ENCODE measurements at places on chromosomes 6 and 20. TPM values are rescaled to one million over a fixed set of nuclear protein-coding genes. Genes with fewer than 3 reads are reported as not detected.

The MYO6 gene
- total RNA-seq: not detected

The NOTCH4 gene
- 2.1 TPM for total RNA-seq

The KIF25 gene
- not detected for total RNA-seq

The OGFR gene
- 69.9 TPM for total RNA-seq

All from OCI-LY7 (cell line).